ENCODE measurements at places on chromosomes 1 and 21. TPM values are rescaled to one million over a fixed set of nuclear protein-coding genes. Genes with fewer than 3 reads are reported as not detected.

The PDPN gene
- not detected for total RNA-seq

The CCDC185 gene
- not detected for total RNA-seq

The NMNAT2 gene
- total RNA-seq, result not detected

The TNFRSF14 gene
- 164 TPM for total RNA-seq

The IRF6 gene
- 0.15 TPM for total RNA-seq

The OR2G2 gene
- not detected for total RNA-seq

The WARS2 gene
- 24.8 TPM for total RNA-seq

The PRXL2B gene
- total RNA-seq, result 40.8 TPM

Data from activated T-cell treated with anti-CD3 and anti-CD28 coated beads, Interleukin-2, amount 50 U/mL, for 4 hours (primary cell).